RWPE2 (cell line): ENCODE measurements at places on chromosomes 1 and 21.

DNA sequence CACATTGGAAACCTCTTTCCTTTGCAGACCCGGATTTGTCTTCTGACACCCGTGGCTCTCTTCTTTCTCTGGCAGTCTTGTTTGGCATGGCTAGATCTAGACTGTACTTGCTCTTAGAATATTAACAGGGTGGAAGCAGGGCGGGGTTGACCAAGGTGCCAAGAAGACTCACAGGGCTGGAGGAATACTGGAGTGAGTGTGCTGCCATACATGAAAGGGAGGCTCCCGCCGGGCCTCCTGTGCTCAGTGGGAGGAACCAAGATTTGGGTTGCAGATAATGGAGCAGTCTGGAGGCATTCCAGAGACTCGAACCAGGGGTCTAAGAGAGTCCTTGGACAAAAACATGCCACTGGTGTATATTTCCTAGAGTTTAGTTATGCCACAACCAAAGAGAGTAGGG lies 27.6 kb upstream of the SNX27 start:
- no peak for DNase-seq

DNA sequence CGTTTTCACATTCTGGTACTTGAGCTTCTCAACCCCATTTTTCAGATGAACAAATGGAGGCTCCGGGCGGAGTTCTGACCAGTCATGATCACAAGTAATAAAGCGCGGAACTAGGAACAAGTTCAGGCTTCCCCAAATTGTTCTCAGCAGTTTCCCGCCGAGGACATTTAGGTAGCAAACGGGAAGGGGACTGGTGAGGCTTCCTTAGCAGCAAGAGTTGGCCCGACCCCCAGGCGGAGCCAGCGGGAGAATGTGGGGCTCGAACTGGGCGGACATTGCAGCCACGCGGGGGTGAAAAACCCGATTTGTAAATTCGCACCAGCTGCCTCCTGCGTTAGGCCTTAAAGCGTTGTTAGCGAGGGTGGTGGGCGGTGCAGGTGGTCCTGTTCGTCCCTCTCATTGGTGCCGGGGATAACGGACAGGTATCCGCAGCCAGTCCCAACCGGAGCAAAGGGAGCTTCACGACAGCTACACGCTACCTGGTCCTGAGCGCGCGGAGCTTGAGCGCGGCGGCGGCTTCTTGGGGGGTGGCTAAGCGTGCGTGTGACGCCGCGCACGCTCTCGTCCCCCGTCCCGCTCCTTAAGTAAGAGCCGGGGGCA lies 15.3 kb downstream of the SEMA6C start:
- peak; percentile 82 for DNase-seq

DNA sequence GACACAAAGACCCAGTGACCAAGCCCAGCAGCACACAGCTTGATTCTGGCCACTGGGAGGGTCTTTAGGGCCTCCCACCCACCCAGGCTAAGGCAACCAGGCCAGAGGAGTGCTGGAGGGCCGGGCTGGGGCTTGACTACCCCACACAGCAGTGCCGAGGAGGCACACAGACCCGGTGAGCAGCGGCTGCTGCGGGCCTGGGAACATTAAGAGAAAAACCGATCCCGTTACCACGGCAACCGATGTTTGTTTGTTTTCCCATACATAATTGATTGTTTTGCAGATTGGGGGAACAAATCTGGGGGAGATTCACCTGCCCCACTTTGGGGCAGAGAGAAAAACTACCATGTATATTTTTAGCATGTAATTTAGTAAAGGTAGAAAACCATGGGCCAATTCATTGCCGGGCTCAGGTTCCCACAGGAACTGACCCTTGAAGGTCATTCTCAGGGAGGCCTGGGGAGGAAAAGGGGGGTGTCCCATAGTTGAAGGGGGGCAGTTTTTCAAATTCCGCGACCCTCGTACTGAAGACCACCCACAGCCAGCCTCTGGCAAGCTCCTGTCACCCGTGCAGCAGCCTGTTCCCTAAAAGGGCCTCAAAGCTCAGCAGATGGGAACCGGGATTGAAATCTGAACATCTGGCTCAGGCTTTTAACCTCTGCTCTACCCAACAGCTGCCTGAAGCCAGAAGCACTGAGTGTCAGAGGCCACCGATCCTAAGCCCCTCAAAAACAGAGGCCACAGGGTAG lies 35.3 kb downstream of the CHD5 start:
- DNase-seq: no peak

DNA sequence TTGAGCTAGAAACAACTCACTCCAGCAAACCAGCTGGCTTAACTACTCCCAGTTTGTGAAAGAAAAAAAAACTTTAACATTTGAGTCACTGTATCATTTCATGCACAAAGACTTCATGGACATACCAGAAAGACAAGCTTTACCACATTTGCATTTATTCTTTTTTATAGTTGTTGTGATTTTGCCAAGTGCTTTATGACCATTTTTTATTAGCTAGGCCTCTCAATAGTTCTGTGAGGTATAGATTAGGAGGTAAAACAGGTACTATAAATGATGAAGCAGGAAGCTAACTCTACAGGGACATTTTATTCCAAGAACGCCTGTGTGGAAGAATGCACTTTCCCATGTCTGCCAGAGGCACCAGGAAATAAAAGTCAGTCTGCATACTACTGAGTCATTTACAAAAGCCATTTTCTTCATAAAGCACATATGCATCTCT lies 8.2 kb upstream of the DENND1B start:
- DNase-seq: no peak
